Activated T-helper 9 cell treated with anti-CD3 and anti-CD28 coated beads, Interleukin-2, amount 50 U/mL, for 16 hours (primary cell): ENCODE measurements at places on chromosomes 7 and 10.

- no peak for DNase-seq
These were observed 188.1 kb upstream of the TMEM72 start for GRCh38 chr10:44723082-44723481.

DNA sequence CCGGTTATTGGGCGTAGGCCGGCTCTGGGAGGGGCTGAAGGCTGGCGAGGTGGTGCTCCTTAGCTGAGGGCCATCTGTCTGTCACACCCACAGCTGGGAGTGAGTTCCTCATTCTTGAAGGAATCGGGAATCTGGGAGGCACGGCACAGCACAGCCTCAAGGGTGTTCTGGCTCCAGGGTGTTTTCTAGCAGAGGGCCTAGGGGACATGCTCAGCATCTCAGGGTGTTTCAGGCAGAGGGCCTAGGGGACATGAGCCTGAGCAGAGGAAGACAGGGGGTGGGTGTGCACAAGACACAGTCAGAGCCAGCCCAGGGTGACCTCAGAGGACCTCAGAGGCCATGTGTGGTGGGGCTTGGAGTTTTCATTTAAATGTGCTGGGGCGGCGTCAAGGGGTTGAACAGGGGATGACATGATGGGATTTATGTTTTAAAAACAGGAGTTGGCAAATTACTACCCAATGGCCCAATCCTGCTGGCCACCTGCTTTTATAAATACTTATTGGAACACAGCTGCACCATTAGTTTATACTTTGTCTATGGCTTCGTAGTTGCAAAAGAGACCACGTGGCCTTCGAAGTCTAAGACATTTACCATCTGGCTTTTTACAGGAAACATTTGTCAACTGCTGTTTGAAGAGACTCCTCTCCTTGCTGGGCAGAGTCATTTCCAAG is 121.6 kb downstream of the PRKAG2 start:
- no peak for DNase-seq

DNA sequence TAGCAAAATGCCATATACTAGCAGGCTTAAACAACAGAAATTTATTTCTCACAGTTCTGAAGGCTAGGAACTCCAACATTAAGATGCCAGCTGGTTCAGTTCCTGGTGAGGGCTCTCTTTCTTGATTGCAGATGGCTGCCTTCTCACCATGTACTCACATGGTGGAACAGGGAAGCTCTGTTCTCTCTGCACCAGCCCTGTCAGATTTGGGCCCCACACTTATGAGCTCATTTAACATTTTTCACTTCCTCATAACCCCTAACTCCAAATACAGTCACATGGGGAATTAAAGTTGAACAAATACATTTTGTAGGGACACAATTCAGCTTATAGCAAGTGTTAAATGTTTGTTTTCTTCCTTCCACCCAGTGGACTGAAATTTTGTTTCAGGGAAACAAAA is 218.6 kb upstream of the TAC1 start:
- no peak for DNase-seq

DNA sequence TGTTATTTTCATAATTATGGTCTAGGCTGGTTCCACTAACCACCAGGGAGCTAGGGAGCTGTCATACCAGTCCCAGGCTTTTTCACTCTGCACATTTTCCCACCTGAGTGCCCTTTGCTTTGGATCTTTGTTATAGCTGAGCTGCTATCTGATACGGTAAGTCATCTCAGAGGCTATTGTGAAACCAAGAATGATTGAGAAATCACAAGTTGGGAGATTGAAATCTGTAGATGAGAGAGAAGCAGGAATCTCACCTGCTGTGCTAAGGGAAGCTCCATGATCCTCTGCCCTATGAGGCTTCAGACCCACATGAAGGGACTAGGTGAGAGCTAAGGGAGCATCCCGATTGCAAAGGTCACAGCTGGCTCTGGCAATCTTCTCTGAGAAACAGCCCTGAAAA is 307.8 kb downstream of the REEP3 start:
- no peak for DNase-seq

- no peak for DNase-seq
These were observed 15.3 kb upstream of the ADAM22 start for GRCh38 chr7:87918740-87919139.

GRCh38 chr10:110192552-110192951 is 14.9 kb upstream of the MXI1 start:
- no peak for DNase-seq
